ENCODE measurements at places on chromosomes 11 and 22. TPM values are rescaled to one million over a fixed set of nuclear protein-coding genes. Genes with fewer than 3 reads are reported as not detected.
A peak's percentile ranks its signal among the peaks of the same experiment; 100 is the strongest.

DNA sequence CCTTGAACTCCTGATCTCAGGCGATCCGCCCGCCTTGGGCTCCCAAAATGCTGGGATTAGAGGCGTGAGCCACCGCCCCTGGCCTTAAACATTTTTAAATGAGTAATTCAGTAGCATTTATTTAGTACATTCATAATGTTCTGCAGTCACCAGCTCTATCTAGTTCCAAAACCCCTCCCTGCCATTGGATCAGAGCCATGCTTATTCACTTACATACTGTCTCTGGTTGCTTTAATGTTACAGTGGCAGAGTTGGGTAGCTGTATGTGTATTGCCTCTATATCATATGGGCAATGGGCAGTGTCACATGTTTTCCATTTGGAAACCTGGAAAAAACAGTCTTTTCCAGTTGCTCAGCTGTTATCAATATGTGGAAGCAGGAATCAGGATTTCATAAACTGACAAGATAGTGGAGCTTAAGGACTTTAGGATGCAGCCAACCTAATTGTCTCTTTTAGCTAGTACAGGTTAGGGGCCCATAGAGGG lies 10.5 kb downstream of the COA4 start:
- DNase-seq: no peak

GRCh38 chr11:29183301-29183700 lies 833.5 kb downstream of the KCNA4 start:
- DNase-seq: no peak

DNA sequence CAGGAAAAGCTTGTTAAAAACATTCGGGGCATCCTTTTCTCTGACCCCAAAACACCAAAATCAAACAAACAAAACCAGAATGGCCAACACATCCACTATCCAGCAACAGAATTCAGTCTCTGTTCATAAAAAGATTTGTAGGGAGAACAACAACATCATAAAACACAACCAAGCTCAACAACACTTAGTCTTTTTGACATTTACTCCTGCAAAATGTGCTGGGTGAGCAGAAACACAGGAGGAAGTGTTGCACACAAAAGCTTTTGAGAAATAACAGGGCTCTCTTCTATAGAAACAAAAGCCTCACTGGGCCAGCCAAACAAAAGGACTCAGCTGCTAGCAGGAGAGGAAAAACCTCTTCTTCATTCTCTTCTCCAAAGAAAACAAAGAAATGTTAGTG lies 736.0 kb upstream of the CCDC90B start:
- DNase-seq: peak; percentile 59

DNA sequence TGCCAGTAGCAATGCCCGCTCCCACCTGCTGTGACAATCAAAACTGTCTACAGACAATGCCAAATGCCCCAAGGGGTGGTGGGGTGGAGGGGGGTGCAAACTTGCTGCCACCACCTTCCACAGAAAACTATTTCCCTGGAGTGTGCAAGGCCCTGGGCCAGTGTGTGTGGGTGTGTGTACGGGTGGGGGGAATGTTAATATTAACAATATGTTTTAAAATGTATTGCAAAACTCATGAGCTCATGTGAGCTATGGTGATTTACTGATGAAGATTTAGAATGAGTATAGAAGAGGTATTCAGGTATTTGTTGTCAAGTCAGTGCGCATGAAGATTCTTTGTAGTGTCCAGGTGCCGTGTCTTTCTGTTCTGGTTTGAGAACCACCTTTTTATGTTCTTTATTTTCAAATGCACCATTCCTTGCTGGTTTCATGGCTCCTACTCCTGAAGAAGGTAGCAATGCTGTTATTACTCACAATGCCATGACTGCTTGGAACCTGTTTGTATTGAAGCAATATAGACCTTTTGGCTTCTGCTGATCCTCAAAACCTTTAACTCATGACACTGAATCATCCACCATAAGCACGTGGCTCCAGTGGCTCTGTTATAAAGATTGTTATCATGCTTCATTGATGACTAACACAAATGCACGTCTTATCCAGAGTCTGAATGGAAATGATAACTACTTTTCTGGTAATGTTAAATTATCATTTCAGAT lies 29.9 kb upstream of the AQP11 start:
- no peak for DNase-seq

- DNase-seq: no peak
Measured at GRCh38 chr11:115123641-115124040, 380.6 kb downstream of the CADM1 start.

DNA sequence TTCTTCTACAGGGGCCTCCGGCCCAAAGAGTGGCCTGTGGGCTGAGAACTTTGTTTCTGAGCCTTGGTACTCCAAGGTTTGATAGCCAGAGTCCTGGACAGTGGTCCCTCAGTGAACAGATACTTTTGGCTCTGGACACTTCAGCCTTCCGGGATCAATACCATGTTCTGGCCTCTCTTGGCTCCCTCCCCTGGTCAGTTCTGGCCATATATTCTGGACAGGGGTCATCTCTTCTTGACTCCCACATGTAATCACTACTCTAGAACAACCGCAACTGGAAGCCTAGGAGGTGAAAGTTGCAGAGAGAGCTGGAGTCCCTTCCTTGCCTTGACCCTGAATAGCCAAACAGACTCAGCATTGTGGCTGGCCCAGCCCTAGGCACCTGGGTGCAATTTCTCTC lies 2.3 kb downstream of the RTN4RL2 start:
- DNase-seq: no peak

- peak; percentile 59 for DNase-seq
Measured at GRCh38 chr11:47464483-47464882, 15.5 kb upstream of the RAPSN start.

DNA sequence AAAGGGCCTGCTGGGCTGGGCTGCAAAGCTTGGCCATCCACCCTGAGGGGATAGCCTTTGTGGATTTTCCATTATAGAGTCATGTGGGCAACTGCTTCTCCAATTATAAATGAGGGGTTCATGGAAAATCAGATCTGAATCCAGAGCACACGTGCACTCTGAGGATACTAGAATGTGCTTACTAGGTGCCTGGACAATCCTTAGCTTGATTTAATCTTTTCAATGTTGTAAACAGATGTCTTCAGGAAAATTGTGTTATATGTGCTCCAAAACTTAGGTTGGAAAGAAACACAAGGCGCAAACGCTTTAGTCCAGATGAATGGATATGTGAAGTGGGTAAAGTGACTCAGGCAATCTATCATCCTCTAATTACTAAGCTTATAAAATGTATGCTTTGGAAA lies 92.0 kb downstream of the SLC17A6 start:
- no peak for DNase-seq

DNA sequence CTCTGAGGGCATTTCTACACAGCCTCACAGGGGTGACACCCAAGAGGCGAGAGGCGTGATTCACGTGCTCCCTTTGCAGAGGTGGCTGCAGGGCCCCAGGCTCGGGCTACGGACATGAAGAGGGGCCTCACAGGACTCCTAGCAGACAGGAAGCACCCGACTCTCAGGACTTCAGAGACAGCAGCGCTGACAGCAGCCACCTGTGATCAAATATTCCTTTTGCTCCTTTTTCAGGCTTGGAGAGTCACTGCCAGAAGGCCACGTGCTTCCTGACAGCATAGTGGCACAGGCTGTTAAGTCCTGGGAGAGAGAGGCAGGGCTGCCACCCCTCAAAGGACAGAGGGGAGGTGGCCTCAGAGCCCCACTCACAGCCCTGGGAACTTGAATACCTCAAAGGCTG lies 348.9 kb downstream of the CADM1 start:
- DNase-seq: no peak

DNA sequence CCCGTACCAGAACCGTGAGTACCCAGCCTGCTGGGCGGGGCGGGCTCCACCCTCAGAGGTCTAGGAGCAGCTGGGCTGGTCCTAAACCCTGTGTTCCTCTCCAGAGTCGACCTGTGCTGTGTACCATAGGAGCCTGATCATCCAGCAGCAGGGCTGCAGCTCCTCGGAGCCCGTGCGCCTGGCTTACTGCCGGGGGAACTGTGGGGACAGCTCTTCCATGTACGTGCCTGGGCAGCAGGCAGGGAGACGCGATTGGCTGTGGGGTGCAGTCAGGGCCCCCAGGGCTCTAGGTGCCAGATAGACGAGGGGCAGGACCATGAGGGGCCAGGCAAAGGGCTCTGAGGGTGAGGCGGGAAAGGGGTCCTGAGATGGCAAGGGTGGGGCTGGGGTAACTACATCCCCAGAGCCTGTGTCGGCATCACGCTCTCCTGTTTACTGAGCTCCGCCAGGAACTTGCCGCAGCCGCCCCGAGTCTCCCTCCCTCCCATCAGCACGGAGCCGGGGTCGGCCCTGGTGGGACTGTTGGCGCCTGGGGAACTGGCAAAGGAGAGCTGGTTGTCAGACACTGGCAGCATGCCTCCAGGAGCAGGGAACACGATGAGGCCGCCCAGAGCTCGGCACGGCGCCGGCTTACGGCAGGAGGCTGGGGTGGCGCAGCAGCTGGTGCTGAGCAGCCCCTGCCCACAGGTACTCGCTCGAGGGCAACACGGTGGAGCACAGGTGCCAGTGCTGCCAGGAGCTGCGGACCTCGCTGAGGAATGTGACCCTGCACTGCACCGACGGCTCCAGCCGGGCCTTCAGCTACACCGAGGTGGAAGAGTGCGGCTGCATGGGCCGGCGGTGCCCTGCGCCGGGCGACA lies 22.9 kb upstream of the MUC5B start:
- DNase-seq: no peak

DNA sequence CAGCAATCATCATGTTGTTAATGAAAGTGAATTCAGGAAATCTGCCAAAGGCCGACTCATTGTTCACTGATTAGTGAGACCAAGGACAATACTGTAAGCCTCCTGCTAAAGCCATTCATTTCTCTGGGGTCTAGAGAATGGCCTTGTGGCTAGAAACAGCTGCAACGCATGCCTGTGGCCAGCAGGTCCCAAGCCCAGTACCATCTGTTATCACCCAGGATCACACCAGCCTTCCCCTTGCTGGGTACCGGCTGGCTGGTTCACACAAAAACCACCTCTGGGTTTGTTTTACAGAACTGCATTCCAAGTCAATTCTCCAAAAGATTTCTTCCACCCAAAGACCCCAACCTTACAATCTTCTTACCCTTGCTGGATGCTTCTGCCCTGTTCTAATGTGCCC lies 1.1 kb downstream of the PLAAT5 start:
- DNase-seq: peak; percentile 74

DNA sequence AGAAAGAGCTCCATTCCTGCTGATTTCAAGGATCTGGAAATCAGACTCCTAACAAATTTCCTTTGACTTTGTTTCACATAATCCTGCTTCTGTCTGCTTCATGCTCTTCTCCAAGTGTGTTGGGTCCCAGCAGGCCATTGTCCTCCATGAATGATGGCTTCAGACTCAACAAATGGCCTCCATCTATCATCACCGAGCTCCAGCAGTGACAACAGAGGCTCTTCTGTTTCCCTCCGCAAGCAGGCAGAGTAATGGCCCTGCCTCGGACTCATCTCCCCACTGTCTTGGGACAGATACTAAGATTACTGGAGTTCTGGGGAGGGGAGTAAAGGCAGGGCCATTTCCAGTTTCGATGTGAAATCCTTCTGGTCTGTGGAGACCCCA lies 127.3 kb downstream of the TENM4 start:
- DNase-seq: no peak

C1QTNF5 gene
- total RNA-seq: 1.9 TPM

ANO9 gene
- 10.2 TPM for total RNA-seq

PIK3IP1 gene
- total RNA-seq: 2.2 TPM

DSCAML1 gene
- total RNA-seq: 0.17 TPM

GRK2 gene
- 72.5 TPM for total RNA-seq

C22orf42 gene
- 0.76 TPM for total RNA-seq

P2RY6 gene
- total RNA-seq: not detected

BTBD18 gene
- total RNA-seq: not detected
